Osteoblast (primary cell): ENCODE measurements at places on chromosomes 5 and 9. TPM values are rescaled to one million over a fixed set of nuclear protein-coding genes. Genes with fewer than 3 reads are reported as not detected.

The PCDHGA1 gene
- total RNA-seq, result 1.1 and 1.5 TPM in 2 replicates

The CDH10 gene
- not detected in 2 replicates for total RNA-seq

The LAMC3 gene
- under 0.01 TPM in 1 of 2 replicates, not detected in the other for total RNA-seq

The PCDHGA8 gene
- 3.5 and 3.6 TPM in 2 replicates for total RNA-seq

The DOCK8 gene
- total RNA-seq, result under 0.01 TPM in 2 replicates

The FBN2 gene
- 16.6 and 33.0 TPM in 2 replicates for total RNA-seq

The C9orf43 gene
- 0.36 and 0.88 TPM in 2 replicates for total RNA-seq

The FOXI1 gene
- not detected in 2 replicates for total RNA-seq

The ELAVL2 gene
- total RNA-seq, result under 0.01 and 0.36 TPM in 2 replicates

The INSL6 gene
- total RNA-seq, result not detected in 2 replicates

The AGXT2 gene
- total RNA-seq, result not detected in 2 replicates

The SLC46A2 gene
- under 0.01 TPM in 1 of 2 replicates, not detected in the other for total RNA-seq

The C9orf50 gene
- total RNA-seq, result under 0.01 and 0.36 TPM in 2 replicates

GRCh38 chr5:66363097-66363496, 219.0 kb downstream of the SREK1 start:
- DNase-seq, result no peak

GRCh38 chr9:93112864-93113389, 16.9 kb downstream of the CARD19 start:
- no peak for DNase-seq

GRCh38 chr5:140345919-140346347, 470 bp downstream of the HBEGF start:
- peak; percentile 94 for DNase-seq

DNA sequence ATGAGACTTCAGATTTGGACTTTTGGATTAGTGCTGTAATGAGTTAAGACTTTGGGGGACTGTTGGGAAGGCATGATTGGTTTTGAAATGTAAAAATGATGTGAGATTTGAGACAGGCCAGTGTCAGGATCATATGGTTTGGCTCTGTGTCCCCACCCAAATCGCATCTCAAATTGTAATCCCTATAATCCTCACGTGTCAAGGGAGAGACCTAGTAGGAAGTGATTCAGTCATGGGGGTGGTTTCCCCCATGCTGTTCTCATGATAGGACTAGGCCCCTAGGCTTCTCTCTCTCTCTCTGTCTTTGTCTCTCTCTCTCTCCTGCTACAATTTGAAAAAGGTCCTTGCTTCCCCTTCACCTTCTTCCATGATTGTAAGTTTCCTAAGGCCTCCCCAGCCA, 473.3 kb upstream of the CD180 start:
- DNase-seq, result no peak

GRCh38 chr9:83508067-83508466, 30.1 kb downstream of the FRMD3 start:
- no peak for DNase-seq

- no peak for DNase-seq
Measured at GRCh38 chr5:135596157-135596763, 17.5 kb upstream of the CXCL14 start.

DNA sequence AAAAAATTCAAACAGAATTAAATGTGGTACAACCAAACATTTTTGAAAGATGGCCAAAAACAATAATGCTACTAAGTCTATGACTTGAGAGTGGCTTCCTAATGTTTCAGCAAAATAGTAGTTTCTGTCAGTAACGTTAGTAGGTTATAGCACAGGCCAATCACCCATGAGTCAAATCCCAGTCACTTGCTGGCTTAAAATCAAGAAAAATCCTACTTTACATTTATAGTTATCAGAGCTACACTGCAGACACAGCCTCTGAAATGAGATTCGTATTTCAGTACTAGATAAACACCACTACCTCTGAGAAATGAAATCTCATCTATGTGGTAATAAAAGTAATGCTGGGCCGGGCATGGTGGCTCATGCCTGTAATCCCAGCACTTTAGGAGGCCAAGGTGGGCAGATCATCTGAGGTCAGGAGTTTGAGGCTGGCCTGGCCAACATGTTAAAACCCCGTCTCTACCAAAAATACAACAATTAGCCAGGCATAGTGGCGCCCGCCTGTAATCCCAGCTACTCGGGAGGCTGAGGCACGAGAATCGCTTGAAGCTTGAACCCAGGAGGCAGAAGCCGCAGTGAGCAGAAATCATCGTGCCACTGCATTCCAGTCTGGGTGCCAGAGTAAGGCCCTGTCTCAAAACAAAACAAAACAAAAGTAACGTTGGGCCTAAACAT, 6.1 kb downstream of the ZDHHC21 start:
- DNase-seq, result peak; percentile 90

GRCh38 chr9:1440256-1440655, 390.1 kb downstream of the DMRT2 start:
- DNase-seq, result no peak

GRCh38 chr9:111176511-111176910, 138.2 kb upstream of the LPAR1 start:
- DNase-seq, result no peak

DNA sequence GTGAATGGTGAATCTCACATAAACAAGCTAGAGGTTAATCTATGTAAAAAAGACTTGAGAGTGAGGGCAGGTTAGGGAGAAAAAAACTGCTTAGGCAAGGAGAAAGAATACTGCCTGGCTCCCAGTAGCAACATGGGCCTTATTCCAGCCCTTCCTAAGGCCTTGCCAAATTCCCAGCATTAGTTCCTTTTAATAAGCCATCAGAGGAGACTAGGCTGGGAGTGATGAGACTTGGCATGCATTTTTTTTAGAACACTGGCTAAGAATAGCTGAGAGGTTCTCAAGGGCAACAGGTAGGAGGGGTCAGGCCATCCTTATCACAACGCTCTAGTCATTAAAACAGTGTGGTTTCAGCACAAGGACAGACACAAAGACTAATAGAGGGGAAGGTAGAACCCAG, 20.9 kb upstream of the ZBTB43 start:
- DNase-seq, result no peak

DNA sequence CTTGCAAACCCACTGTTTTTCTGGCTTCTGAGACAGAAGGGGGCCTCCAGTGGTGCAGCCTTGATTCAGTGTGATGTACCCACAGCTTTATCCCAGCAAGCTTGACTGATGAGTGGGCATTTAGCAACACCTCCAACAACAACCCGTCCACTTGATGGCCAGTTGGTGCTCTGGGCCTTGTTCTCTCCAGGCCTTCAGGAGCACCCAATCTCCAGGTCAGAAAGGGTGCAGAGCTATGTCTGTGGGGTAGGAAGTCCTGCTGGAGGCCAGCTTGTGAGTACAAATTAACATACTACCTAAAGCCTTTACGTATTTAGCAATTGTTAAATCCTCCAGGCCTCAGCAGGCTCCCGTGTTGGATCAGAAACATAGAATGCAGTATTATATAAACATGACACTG, 10.1 kb upstream of the TRIM52 start:
- DNase-seq, result no peak

- no peak for DNase-seq
Measured at GRCh38 chr5:76547891-76548524, 75.2 kb downstream of the F2RL2 start.

- no peak for DNase-seq
Measured at GRCh38 chr5:173715607-173716006, 99.2 kb upstream of the BOD1 start.

GRCh38 chr5:158875272-158875679, 224.4 kb downstream of the EBF1 start:
- no peak for DNase-seq

DNA sequence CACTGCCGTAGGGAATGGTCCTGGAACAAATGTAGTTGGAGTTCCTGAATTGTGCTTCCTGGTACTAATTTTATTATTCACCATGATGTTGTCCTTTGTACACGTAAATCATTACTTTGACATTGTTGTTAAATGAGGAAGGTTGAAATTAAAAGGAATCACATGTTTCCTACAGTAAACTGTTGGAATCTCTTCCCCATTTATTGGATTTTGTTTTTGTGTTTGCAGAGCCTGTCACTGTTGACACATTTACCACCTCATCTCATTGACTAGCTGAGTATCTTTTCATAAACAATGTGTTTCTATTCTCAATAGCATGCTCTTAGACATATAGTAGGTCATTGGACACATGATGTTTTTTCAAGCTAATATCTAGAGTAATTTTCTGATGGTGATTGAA, 1012.5 kb downstream of the NR2F1-AS1 start:
- no peak for DNase-seq

DNA sequence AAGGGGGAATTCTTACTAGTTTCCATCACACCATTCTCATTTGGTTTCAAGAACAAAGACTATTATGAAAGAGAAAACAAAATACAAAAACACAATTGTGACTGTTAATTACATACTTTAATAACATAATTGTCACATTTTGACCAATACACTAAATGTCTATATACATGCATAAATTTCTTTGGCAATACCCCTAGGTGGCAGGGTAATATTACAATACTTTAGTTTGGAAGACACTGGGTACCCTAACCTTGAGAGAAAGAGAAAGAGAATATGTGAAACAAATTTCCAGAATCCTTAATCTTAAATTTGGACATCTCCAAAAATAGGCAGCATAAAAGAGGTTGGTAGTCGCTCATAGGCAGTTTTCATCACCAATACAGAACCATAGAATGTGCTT, 619.6 kb upstream of the ADAMTS16 start:
- no peak for DNase-seq

DNA sequence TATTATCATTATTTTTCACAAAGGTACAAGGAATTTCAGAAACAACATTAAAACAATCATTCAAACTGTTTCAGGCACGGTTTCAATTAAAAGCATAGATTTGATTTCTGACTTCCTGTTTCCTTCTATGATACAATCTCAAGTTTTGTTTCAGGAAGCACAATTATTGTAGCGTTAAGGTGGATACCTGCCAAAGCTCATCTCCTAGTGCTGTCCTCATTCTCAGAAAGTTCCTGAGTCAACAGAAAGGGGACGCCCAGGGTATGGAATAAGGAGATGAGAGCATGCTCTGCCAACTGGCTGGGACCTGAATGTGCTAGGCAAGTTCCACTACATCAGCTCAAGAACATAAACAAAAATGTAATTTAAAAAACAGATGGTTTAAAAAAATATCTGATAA, 2.0 kb upstream of the TRIM14 start:
- DNase-seq, result peak; percentile 47

DNA sequence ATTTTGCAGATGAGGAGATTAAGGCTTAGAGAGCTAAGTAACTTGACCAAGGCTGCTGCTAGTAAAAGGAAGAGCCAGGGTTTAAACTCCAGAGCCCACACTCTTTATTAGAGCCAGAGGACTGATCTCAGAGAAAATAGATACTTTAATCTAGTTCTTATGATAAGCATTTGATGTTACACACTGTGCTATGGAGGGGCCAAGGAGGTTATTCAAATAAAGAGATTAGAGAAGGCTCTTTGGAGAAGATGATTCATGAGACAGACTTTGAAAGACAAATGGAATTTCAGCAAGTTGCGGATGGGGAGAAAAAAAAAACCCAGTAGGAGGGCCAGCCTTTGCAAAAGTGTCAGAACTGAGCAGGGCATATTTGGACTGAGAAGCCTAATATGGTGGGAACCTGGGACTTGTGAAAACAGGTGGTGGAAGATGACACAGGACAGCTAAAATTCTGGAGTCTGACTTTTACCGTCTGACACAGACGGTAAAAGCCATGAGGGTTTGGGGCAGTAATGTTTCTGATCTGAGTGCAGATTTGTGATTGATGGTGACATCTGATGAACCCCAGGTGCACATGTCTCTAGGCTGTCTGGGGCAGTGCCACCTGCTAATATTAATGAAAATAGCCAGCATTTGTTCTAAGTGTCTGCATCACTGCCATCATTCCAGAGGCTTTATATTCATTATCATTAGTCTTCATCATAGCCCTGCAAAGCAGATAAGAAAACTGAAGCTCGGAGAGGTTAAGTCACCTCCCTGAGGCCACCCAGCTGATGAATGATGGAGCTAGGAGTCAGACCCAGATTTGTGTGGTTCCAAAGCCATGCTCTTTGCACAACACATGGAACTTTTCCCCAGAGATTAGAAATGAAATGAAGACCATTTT, 65.3 kb upstream of the CXCL14 start:
- DNase-seq, result no peak

GRCh38 chr5:150542933-150543445, 35.1 kb downstream of the NDST1 start:
- DNase-seq, result no peak

- DNase-seq, result no peak
Measured at GRCh38 chr9:6581253-6581652, 64.3 kb downstream of the GLDC start.

- DNase-seq, result peak; percentile 94
Measured at GRCh38 chr5:139655727-139656271, 7.7 kb downstream of the CXXC5 start.

DNA sequence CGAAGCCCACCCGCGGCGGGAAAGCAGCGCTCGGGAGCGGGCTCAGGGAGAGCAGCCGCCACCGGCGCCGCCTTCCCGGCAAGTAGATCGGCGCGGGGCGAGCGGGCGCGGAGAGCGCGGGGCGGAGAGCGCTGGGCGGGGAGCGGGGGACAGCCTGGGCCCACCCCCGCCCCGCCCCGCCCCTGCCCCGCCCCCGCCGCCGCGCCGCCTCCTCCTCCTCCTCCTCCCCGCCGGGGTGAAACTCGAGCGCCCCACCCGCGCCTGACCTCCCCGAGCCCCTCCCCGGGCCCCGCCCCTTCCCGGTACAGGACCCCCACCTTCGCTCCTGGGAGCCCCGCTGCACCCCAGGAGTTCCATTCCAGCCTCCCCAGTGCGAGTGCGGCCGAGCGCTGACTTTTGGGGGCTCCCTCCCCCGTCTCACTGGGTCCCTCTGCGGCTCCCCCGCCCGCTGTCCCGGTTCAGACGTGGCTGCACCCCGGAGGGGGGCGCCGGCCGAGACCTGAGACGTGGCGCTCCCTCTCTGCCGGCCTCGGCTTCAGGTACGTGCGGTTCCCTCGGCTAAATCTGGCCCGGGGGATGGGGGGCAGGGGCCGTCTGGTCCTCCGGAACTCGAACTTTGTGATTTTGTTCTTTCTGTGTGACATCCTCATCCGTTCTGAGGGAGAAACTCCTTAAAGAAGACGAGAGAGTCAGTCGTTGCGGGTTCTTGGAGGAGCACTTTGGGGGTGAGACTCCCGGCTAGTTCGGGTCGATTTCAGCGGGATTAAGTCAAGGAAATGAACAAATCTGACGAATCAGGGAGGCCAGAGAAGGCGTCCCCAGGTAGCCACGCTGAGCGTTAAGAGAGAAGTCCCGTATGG, at the start of gene SEMA5A:
Gene SEMA5A (minus strand): TSS at position 84 of the 860 bp plus-strand sequence. CDS start 166,129 bp downstream, outside the sequence.
- peak; percentile 92 for DNase-seq

DNA sequence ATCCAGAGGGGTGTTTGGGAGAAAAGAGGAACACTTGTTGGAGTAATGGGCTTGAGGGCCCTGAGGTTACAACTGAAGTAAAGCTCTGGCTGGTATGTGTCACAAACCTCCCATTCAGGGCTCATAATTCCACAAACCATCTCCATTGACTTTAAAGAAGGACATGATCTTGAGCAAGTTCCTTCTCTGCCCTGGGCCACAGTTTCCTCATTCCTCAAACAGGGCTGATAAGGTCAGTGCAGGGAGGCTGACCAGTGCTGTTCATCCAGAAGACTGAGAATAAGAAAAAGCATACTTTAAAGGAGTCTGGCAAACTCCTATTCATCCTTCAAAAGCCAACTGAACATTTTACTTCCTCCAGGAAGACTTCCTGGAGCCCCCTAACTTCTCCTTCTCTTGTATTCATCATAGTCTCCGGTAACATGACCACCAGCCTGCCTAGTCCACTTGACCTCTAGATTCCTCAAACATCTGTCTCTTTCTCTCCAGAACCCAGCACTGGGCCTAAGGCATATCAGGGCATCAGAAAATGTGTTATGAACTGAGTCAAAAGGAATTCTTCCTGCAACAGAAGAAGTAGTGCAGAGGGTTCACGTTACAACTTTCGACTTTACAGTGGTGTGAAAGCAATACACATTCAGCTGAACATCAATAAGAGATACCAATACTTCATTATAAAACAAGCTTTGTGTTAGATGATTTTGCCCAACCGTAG, 20.7 kb upstream of the PTPN3 start:
- DNase-seq, result no peak
